Esophagus squamous epithelium (tissue), 5 donors: ENCODE measurements at places on chromosomes 2 and 18. TPM values are rescaled to one million over a fixed set of nuclear protein-coding genes. Genes with fewer than 3 reads are reported as not detected.

ALPI gene
- total RNA-seq, result not detected

IL37 gene
- total RNA-seq, result not detected

CDK15 gene
- total RNA-seq, result not detected

DNA sequence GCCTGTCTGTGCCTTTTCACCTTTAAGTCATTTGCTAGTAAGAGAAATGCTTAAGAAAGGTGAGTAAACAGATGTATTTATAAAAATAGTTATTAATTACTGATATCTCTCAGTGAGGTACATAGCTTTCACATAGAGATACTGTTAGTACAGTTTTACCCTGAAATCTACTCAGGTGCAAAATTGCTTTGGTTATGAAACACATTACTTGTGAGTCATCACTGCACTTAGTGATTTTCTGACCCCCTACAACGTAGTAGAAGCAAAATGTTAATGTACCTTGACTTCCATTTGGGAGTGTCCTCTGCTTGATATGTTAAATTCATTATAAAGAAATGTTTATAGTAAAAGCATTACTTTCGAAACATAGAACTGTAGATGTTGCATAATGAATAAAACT, 6.5 kb downstream of the GLS start:
- H3K36me3 ChIP-seq, result no peaks in the 10 kb centered on the region
- H3K4me3 ChIP-seq, result no peak overlapping the region

GRCh38 chr18:76264198-76264875, 230.7 kb downstream of the ZNF516 start:
- H3K27me3 ChIP-seq, result no peaks in the 10 kb centered on the region
- no peaks in the 10 kb centered on the region for H3K36me3 ChIP-seq
- peak overlapping the region; percentile 53 for H3K27ac ChIP-seq
- no peaks in the 10 kb centered on the region for H3K4me1 ChIP-seq
- no peak for DNase-seq

- no peak overlapping the region for H3K4me3 ChIP-seq
- peaks cover 20% of the 10 kb centered on the region for H3K4me1 ChIP-seq
- H3K27ac ChIP-seq, result no peak overlapping the region
- H3K27me3 ChIP-seq, result peaks cover 49% of the 10 kb centered on the region
Observed at GRCh38 chr2:105141099-105141614, 100.4 kb upstream of the GPR45 start.

DNA sequence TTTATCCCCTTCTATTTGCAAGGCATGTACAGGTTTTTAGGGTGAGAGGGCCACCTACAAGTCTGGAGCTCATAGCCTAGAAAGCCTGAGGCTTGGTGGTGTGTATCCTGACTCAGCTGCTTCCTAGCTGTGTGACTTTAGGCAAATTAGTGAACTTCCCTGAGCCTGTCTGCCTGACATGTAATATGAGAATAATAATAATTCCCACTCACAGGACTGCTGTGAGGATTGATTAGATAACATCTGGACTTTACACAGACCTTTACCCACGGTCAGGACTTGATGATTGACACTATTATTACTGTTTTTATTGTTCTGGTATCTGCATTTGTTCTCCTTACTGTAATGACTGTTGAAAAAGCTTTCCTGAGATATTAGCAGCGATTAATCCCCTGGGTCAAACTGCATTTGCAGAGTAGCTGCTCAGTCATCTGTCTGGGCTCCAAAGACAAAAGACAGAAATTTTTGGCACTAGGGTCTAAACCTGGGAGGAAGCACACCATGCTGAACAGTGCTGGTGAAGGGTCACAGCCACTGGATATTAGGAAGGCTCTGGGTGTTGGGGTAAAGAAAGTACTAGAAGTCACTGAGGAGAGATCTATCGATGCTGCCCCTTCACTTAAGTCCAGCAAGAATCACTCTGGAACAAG, 276.5 kb upstream of the FN1 start:
- H3K27me3 ChIP-seq, result no peaks in the 10 kb centered on the region
- H3K4me1 ChIP-seq, result peaks cover 21% of the 10 kb centered on the region
- no peak for DNase-seq

DNA sequence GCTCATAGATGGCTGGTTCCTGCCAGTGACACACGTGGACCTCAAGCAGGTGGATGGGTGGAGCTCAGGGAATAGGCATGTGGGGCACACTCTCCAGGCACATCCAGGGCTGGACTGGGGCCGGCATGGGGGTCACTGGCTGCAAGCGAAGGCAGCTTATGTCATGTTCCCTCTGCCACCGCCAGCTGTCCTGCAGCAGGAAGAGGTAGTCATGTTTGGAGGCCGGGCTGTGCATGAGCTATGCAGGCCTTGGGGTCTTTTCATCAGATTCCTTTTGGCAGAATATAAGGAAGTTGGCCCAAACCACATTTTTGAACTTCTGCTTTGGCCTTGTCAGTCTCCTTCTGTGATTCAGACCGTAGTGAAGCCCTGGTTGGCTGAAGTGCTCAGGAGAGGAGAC, 61.5 kb downstream of the AGAP1 start:
- no peaks in the 10 kb centered on the region for H3K4me1 ChIP-seq
- H3K27ac ChIP-seq, result no peak overlapping the region
- no peak for DNase-seq
- H3K4me3 ChIP-seq, result no peak overlapping the region
- no peaks in the 10 kb centered on the region for H3K27me3 ChIP-seq

- no peaks in the 10 kb centered on the region for H3K36me3 ChIP-seq
- no peaks in the 10 kb centered on the region for H3K27me3 ChIP-seq
- DNase-seq, result no peak
- H3K4me3 ChIP-seq, result no peak overlapping the region
- no peaks in the 10 kb centered on the region for H3K4me1 ChIP-seq
Observed at GRCh38 chr2:121833358-121833723, 77.9 kb downstream of the TSN start.

DNA sequence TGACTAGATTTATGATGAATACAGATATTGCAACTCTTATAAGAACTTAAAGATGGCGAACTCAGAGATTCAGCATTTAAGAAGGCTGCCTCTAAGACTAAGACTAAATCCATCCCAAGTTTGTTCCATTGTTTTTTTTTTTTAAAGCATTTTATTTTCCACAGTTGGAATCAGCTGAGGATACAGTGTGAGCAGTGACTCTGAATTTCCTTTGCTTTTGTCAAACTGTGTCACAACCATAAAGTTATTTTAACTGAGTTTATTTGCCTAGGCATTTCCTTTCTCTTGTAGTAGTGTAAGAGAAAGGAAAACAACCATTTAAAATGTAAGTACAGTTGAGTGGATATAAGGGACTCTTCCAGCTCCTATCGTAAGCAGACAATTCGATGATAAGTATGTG, 63.9 kb downstream of the ZEB2 start:
- peaks cover 90% of the 10 kb centered on the region for H3K4me1 ChIP-seq
- no peak for DNase-seq
- H3K27ac ChIP-seq, result no peak overlapping the region
- no peaks in the 10 kb centered on the region for H3K27me3 ChIP-seq
- H3K36me3 ChIP-seq, result no peaks in the 10 kb centered on the region

DNA sequence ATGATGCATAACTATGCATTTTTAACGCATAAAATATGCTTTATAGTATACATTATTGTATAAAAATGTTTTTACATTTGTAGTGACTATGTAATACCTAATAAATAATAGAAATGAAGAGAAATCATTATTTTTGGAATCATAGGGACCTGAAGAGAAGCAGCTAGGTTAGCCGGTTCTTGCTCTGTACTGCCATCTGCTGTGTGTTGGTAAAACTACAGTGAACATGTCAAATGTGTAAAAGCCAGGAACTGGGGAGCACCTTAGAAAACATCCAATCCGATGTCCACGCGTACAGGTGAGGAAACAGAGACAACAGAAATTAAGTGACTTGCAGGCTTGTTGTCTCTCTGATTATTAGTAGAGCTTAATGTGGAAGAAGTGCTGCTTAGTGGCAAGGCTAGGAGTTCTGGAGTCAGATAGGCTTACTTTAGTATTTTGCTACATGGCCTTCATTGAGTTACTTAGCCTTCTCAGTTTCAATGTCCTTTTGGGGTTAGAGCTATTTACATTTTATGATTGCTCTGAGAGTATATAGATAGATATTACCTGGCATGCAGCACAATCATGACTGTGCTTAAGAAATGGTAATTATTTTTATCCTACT, 386.5 kb downstream of the DLGAP1 start:
- H3K4me3 ChIP-seq, result no peak overlapping the region
- H3K36me3 ChIP-seq, result no peaks in the 10 kb centered on the region
- no peaks in the 10 kb centered on the region for H3K27me3 ChIP-seq
- no peak for DNase-seq
- no peak overlapping the region for H3K27ac ChIP-seq

- no peaks in the 10 kb centered on the region for H3K27me3 ChIP-seq
- no peak for DNase-seq
- H3K4me3 ChIP-seq, result no peak overlapping the region
Observed at GRCh38 chr2:46909771-46910419, 5.7 kb downstream of the MCFD2 start.

DNA sequence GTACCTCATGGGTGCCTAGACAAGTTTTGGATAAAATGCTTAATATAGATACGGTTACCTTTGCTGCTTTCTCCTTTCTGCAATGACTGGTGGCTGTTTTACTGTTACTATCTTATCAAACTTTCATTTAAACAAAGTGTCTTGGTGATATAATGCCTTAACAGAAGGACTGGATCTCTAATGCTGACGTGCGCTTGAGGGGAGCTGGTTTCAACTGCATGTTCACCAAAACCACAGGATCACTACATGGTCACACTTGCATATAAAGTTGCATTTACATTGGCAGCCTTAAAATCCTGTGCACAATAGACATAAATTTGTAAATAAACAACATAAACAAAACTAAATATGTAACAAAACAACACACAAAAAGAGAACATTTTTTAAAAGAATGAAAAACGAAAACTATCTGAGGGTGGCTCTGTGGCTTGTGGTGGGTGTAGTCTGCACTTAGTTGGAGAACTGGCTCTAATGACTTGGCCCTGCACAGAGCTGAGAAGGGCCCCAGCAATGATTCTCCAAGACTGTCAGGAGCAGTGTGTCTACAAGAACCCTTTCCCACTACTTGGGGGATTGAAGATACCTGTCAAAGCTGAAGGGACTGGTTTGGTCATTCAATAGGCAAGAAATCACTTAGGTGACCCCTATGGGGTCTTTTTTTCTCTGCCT, 135.5 kb downstream of the UXS1 start:
- H3K4me3 ChIP-seq, result no peak overlapping the region
- H3K27ac ChIP-seq, result no peak overlapping the region
- no peaks in the 10 kb centered on the region for H3K36me3 ChIP-seq
- no peaks in the 10 kb centered on the region for H3K4me1 ChIP-seq

DNA sequence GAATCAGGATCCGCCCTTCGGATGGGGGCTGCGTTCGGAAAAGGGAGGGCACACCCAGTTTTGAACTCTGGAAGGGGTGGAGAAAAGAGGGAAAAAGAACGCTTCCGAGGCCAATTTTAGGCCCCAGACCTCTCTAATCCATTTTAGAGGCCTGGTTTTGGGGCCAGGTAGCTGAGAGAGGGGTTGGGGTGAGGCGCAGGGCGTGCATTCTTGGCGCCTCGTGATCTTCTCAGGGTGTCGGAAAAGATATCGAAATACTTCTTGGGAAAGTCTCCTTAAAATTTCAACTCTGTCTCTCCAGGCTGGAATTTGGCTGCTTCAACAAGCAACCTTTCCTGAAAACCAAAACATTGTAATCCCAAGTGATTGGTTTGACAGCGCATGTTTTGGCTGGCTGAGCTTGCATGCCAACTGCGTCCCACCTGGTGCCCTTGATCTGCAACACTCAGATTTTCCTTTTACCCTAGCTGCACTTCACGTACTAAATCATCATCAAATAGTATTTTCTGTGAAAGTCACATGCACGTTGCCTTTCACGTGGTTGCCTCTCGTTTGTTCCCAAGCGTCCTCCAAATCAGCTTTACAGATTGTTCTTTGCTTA, 864 bp upstream of the XPO1 start:
- peak overlapping the region; percentile 92 for H3K27ac ChIP-seq
- DNase-seq, result no peak
- H3K36me3 ChIP-seq, result no peaks in the 10 kb centered on the region
- peaks cover 31% of the 10 kb centered on the region for H3K4me1 ChIP-seq

DNA sequence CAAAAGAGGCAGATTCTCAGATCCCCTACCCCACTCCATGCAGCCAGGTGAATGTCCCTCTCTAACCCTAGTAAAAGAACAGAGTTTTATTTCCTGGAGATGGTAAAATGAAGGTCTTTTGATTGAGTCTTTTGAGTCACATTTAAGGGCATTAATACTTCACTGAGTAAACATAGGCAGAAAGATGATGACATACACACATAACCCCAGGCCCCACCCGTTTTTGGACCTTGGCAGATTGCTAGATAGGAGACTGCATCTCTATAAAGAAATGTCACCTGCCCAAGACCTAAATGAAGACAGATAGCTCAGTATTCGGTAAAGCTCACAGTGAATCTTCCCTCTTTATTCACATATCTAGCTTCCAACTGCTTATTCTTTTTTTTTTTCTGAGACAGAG, 28.3 kb upstream of the PEX13 start:
- no peak for DNase-seq
- no peaks in the 10 kb centered on the region for H3K36me3 ChIP-seq
- H3K4me1 ChIP-seq, result no peaks in the 10 kb centered on the region
- H3K27ac ChIP-seq, result no peak overlapping the region

- H3K4me1 ChIP-seq, result no peaks in the 10 kb centered on the region
- no peak for DNase-seq
- no peak overlapping the region for H3K27ac ChIP-seq
Observed at GRCh38 chr2:212523756-212524155, 14.8 kb downstream of the ERBB4 start.
